RWPE1 (cell line): ENCODE measurements at places on chromosomes 6 and 20.
A peak's percentile ranks its signal among the peaks of the same experiment; 100 is the strongest.

DNA sequence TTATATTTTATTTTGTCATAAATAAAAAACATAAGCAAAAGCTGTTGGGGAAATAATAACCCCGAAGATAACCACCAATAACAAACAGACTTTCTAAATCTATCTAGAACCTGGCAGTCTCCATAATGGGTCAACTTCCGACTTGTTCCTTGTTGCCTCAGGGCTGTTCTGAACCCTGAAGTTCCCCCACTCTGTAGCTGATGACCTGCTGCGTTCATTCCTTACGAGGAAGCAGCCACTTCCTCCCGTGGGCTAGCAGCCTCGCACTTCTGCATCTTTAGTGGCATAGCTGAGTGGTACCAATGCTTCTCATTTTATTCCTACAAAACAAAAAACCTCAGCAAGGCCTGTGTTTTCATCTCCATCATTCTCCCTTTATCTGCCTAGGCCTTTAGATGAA is 103.0 kb downstream of the PLEKHG1 start:
- DNase-seq, result no peak

DNA sequence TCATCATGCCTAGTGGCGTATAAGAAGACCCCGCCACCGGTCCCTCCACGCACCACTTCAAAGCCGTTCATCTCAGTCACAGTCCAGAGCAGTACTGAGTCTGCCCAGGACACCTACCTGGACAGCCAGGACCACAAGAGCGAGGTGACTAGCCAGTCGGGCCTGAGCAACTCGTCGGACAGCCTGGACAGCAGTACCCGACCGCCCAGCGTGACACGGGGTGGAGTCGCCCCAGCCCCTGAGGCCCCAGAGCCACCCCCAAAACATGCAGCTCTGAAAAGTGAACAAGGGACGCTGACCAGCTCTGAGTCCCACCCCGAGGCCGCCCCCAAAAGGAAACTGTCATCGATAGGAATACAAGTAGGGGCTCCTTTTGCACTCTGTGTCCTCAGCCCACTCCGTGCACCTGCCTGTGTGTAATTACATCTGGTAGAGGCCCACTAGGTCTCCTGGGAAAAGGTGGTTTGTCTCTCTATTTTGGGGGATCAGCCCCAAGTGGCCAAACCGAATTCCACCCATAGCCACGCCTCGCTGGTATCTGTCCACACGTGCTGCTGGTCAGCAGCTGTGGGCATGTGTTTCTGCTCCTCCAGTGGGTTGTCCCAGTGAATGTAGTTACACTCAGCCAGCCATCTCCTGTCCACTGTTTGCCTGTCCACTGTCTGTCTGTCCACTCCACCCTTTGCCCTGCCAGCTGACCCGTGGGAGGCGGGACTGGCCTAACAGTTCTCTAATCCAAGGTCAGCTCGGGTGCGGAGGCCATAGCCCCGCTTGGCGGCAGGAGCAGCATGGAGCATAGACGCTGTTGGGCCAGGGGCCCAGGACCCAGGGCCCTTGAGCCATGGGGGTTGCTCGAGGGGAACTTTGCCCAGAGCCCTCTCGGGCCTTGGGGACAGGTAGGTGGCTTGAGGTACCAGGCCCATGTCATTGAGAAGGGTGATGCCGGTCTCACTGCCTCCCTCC is 44.3 kb upstream of the MYL9 start:
- no peak for DNase-seq

DNA sequence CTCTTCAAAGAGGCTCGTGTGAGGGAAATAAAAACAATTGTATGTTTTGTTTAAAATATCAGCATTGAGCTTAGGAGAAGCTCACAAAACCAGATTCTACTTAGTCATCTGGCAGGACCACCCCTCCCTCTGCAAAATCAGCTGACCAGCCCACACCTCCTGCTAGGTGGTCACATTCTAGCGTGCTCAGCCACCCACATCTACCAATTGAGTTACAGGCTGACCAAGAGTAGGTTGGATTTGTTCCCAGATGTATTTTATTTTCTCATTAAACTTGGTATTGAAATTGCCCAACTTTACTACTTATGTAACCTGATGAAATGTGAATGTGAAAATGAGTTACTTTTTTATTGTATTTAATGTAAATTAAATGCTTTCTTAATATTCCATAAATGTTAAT is 56.2 kb downstream of the SLC22A2 start:
- DNase-seq, result no peak

DNA sequence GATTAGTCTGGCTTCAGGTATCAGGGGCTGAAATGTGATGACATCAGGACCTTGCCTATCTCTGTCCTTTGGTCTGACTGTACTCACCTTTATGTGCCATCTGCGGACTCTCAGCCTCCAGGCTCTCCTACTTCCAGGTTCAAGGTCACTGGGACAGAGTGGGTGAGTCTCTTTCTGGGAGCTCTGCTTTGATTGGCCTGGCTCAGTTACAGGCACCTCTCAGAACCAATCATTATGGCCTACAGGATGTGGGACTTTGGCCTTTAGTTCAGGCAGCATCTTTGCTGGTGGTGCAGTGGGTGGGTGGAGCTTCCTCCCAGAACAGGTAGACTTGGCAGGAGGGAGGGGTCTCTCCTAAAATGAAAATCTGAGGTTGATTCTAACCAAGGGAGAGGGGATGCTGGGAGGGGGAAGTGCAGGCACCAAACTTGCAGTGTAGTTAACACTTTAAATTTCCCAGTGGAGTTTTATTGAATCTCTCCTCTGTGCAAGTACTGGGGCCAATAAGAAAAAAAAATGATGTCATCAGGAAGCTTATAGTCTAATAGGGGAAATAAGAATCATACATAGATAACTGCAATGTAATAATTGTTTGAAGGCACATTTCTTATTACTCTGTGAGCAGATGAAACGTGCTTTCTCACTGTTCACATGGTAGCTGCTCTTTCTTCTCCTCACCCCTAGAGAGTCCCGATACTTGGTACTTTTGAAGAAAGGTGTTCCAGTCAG is 53.4 kb downstream of the SLC24A3 start:
- DNase-seq, result peak; percentile 28

- no peak for DNase-seq
These were observed 216.8 kb downstream of the HACE1 start for GRCh38 chr6:104642871-104643270.

GRCh38 chr6:157265635-157266034 is 57.7 kb downstream of the TMEM242 start:
- DNase-seq, result no peak
